Tongue (tissue), 3 donors: ENCODE measurements at places on chromosomes 11 and 22. TPM values are rescaled to one million over a fixed set of nuclear protein-coding genes. Genes with fewer than 3 reads are reported as not detected.

Gene C1QTNF5
- total RNA-seq, result 24.8 TPM

Gene DSCAML1
- total RNA-seq, result 0.31 TPM

Gene OR2AG2
- total RNA-seq, result not detected

Gene FUT4
- total RNA-seq, result 7.8 TPM

Gene MMP12
- not detected for total RNA-seq

Gene CCDC87
- 0.10 TPM for total RNA-seq

Gene PKP3
- total RNA-seq, result 39.2 TPM

Gene SLC17A6
- not detected for total RNA-seq

Gene RFPL2
- not detected for total RNA-seq

Gene BIRC2
- 71.7 TPM for total RNA-seq

Gene SLC6A5
- not detected for total RNA-seq
